ENCODE measurements at places on chromosomes 2 and 18. TPM values are rescaled to one million over a fixed set of nuclear protein-coding genes. Genes with fewer than 3 reads are reported as not detected.

DNA sequence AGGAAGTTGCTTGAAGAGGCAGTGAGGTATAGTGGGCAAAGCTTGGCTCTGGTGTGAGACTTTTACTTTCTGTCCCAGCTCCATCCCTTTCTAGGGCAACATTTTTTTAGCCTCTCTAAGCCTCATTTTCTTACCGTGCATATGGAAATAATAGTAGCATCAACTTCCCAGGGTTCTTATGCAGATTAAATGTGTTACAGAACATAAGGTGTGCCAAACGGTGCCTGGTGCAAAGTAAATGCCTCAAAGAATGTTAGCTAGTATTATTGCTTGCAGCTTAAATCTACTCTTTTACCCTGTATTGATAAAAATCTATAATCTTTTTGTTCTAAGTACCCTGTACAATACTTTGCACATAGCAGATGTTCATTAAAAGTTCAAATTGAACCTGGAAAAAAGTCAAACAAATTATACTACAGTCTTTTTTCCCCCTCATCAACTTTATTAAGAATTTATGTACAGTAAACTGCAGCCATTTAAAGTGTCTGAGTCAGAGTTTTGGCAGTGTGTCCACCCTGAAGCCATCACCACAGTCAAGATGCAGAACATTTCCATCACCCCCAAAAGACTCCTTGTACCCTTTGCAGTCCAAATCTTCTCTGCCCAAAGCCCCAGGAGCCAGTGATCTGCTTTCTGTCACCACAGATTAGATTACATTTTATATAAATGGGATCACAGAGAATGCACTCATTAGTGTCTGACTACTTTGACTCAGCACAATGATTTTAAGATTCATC is 10.6 kb downstream of the MAPRE2 start:
- no peak overlapping the region for H3K27ac ChIP-seq
- no peak overlapping the region for H3K4me3 ChIP-seq
- peaks cover 10% of the 10 kb centered on the region for H3K4me1 ChIP-seq

DNA sequence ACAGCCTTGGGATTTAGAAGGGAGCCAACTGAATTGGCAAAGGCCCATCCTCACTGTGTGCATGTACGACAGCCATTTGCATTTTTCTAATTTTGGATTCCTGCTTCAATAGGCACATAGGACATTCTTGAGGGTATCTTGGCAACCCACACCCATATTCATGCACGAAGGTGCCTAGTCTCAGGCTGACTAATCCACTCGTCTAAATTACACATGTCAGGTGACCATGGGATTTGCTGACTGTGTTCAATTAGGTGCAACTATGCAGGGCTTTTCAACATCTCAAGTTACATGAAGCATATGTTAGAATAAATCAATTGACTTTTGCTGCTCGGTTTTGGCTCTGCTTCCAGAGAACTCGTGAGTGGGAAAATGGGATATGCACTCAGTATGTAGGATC is 249.7 kb downstream of the SP3 start:
- H3K4me1 ChIP-seq: no peaks in the 10 kb centered on the region
- no peak overlapping the region for H3K4me3 ChIP-seq
- H3K36me3 ChIP-seq: no peaks in the 10 kb centered on the region
- no peak overlapping the region for H3K27ac ChIP-seq

CEP76 gene
- 6.5 TPM for total RNA-seq

SP140 gene
- total RNA-seq: 2.9 TPM

DNA sequence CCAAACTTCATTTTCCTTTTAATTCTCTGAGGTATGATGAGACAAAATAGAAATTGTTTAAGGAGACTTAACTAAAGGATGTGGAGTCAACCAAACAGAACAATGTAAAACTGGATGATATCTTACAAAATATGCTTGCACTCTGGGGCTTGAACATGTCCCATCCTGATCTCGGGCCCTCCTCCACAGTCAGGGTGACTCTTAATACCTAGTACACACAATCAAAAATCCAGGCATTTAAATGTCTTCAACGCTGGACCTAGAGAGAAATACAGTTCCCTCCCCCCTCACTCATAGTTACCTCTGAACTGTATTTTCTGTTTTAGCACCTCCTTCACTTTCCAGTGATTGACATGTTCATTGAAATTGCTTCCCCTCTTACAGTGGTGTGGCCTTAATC is 36.9 kb upstream of the SERPINB2 start:
- no peak for DNase-seq
- no peak overlapping the region for H3K27ac ChIP-seq
- H3K4me1 ChIP-seq: no peaks in the 10 kb centered on the region
- H3K4me3 ChIP-seq: no peak overlapping the region

IL18RAP gene
- total RNA-seq: 0.10 TPM

DNA sequence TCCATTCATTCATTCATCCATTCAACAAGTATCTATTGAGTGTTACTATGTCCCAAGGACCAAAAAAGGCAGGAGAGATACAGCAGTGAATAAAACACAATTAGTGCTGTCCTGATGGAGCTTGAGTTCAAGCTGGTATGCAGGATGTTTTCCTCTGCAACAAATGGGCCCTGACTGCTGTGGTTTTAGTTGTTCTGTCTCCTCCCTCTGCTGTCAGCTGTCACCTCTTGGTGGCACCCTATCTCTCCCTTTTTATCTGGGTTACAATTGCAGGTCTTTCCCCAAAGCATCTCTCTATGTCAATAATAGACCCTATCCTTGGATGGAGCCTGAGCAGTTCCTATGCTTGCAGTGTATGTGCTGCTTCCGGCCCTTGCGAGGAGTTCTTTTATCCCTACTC is 304.8 kb downstream of the PDE11A start:
- no peaks in the 10 kb centered on the region for H3K27me3 ChIP-seq
- peaks cover 3% of the 10 kb centered on the region for H3K4me1 ChIP-seq
- DNase-seq: no peak
- H3K4me3 ChIP-seq: no peak overlapping the region
- no peaks in the 10 kb centered on the region for H3K36me3 ChIP-seq

SRBD1 gene
- total RNA-seq: 20.8 TPM

GRCh38 chr18:32804134-32804888 is 31.5 kb upstream of the KLHL14 start:
- no peak overlapping the region for H3K27ac ChIP-seq
- no peaks in the 10 kb centered on the region for H3K27me3 ChIP-seq
- no peaks in the 10 kb centered on the region for H3K36me3 ChIP-seq
- no peak overlapping the region for H3K4me3 ChIP-seq

- no peak overlapping the region for H3K27ac ChIP-seq
- no peak overlapping the region for H3K4me3 ChIP-seq
- no peak for DNase-seq
- no peaks in the 10 kb centered on the region for H3K36me3 ChIP-seq
These were observed 239.1 kb downstream of the CPS1 start for GRCh38 chr2:210795506-210795905.

FN1 gene
- total RNA-seq: 188 TPM

GRCh38 chr2:119116411-119117295 is 41.9 kb downstream of the C1QL2 start:
- peaks cover 10% of the 10 kb centered on the region for H3K4me1 ChIP-seq
- H3K36me3 ChIP-seq: no peaks in the 10 kb centered on the region
- DNase-seq: no peak
- H3K27ac ChIP-seq: no peak overlapping the region

- H3K27ac ChIP-seq: no peak overlapping the region
- no peaks in the 10 kb centered on the region for H3K27me3 ChIP-seq
- no peaks in the 10 kb centered on the region for H3K4me1 ChIP-seq
- DNase-seq: no peak
These were observed 231.9 kb downstream of the ZRANB3 start for GRCh38 chr2:135299165-135299564.

DNA sequence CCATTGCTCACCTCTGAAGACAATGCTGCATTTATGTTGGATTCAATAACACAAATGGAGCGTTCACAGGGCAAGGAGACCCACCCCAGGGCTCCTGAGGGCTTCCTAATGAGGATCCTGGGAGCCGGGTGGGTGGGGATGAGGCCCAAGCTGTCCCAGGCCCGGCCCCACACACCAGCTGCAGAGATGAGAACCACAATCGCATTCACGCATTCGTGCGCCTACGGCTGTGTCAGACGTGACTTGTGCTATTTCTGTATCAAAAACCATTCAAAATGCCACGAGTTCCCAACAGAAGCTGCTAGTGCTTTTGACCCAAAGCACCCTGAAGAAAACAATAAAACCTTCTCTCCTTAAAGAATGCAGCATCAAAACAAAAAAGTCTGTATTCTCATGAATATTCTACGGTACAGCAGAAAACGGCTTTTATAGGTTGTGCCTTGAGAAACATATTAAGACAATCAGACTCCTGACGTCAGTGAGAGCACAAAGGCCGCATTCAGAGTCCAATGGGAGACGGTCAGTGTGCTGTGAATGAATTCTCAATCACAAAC is 205.4 kb downstream of the HDAC4 start:
- peaks cover 7% of the 10 kb centered on the region for H3K4me1 ChIP-seq
- DNase-seq: no peak
- no peak overlapping the region for H3K27ac ChIP-seq
- H3K4me3 ChIP-seq: no peak overlapping the region
- H3K36me3 ChIP-seq: no peaks in the 10 kb centered on the region
- H3K27me3 ChIP-seq: no peaks in the 10 kb centered on the region

- no peak for DNase-seq
- H3K36me3 ChIP-seq: no peaks in the 10 kb centered on the region
- no peaks in the 10 kb centered on the region for H3K27me3 ChIP-seq
- H3K27ac ChIP-seq: no peak overlapping the region
These were observed 29.8 kb downstream of the PIEZO2 start for GRCh38 chr18:11119550-11119949.

- H3K4me1 ChIP-seq: no peaks in the 10 kb centered on the region
- DNase-seq: no peak
- H3K4me3 ChIP-seq: no peak overlapping the region
- H3K27ac ChIP-seq: no peak overlapping the region
- H3K27me3 ChIP-seq: no peaks in the 10 kb centered on the region
- no peaks in the 10 kb centered on the region for H3K36me3 ChIP-seq
These were observed 119.5 kb upstream of the TLK1 start for GRCh38 chr2:171279983-171280790.

- H3K4me1 ChIP-seq: no peaks in the 10 kb centered on the region
- H3K27me3 ChIP-seq: no peaks in the 10 kb centered on the region
- no peak for DNase-seq
These were observed 50.7 kb downstream of the LIPG start for GRCh38 chr18:49612515-49613033.

DNA sequence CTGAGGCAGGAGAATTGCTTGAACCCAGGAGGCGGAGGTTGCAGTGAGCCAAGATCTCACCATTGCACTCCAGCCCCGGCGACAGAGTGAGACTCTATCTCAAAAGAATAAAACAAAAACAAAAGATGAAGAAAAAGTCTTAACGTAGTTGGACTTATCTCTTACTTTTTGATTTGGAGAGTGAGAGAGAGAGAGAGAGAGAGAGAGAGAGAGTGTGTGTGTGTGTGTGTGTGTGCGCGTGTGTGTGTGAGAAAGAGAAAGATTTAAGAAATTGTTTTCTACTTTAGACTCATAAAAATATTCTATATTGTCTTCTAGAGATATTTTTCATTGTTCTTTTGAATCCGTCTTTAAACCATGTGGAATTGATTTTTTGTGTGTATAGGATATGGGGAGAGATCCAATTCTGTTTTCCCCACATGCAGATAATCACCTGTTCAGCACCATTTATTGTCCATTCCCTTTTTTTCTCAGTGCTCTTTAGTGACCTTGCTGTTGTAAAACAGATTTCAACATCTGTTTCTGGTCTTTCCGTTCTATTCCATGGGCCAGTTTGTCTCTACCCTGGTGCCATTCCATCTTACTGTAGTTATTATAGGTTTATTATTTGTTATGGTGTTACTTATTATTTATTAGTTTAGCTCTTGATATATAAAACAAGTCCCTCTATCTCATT is 53.5 kb downstream of the KCMF1 start:
- no peak overlapping the region for H3K4me3 ChIP-seq
- no peak for DNase-seq
- H3K27me3 ChIP-seq: no peaks in the 10 kb centered on the region
- H3K36me3 ChIP-seq: no peaks in the 10 kb centered on the region
- peaks cover 1% of the 10 kb centered on the region for H3K4me1 ChIP-seq

SERPINB13 gene
- total RNA-seq: not detected

DNA sequence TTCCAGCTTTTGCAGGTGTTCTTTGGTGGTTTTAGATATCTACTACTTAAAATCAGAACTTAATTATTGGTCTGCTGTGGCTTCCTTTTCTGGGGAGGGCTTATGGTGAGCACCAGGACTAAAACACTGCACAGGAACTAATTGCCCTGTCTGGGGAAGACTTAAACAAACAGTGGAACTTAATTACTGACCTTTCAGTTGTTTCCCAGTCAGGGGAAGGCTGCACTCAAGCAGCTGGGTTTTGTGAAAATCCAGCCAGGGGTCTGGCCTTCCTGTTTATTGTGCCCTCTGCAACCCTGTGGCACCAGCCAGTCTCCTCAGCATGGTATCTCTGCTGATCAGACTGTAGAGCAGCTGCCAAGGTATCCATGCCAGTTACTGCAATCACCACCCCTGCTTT is 398.2 kb downstream of the ADCYAP1 start:
- H3K4me3 ChIP-seq: no peak overlapping the region
- H3K27me3 ChIP-seq: no peaks in the 10 kb centered on the region
- DNase-seq: no peak
- no peaks in the 10 kb centered on the region for H3K36me3 ChIP-seq
- no peak overlapping the region for H3K27ac ChIP-seq
- H3K4me1 ChIP-seq: no peaks in the 10 kb centered on the region

- no peak for DNase-seq
- no peaks in the 10 kb centered on the region for H3K27me3 ChIP-seq
- H3K4me3 ChIP-seq: no peak overlapping the region
- H3K4me1 ChIP-seq: no peaks in the 10 kb centered on the region
These were observed 15.6 kb downstream of the ADD2 start for GRCh38 chr2:70752396-70752795.

DNA sequence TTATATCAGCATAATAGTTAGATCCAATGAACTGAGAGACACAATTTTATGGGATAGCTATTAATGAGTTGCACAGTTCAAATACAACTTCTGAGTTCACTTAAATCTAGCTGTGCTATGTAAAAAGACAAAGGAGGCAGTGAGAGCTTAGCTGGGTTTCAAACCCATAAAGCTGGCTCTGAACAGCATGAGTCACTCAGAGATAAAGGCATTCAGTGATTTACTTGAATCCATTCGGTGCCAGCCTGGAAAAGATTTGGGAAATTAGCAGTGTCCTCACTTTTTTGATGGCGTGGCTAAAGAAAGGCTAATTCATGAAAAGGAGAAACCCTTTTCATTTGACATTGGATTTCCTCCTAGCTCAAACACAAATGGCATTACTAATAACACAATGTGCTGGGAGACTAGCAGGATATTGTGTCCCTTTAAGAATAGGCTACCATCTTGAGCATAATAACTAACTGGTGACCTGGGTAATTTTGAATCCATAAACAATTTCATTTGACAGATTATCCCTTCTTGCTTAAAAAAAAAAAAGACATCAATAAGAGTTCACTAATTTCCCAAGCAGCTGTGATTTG is 98.4 kb upstream of the NEUROD1 start:
- no peaks in the 10 kb centered on the region for H3K27me3 ChIP-seq
- H3K4me3 ChIP-seq: no peak overlapping the region
- no peak for DNase-seq

- no peak overlapping the region for H3K4me3 ChIP-seq
- no peaks in the 10 kb centered on the region for H3K36me3 ChIP-seq
- H3K4me1 ChIP-seq: no peaks in the 10 kb centered on the region
- DNase-seq: no peak
- H3K27me3 ChIP-seq: no peaks in the 10 kb centered on the region
These were observed 121.4 kb upstream of the SLC14A2 start for GRCh38 chr18:45493830-45494229.

GRCh38 chr2:37358466-37358865 is 14.0 kb downstream of the QPCT start:
- no peak overlapping the region for H3K27ac ChIP-seq
- H3K27me3 ChIP-seq: no peaks in the 10 kb centered on the region
- no peaks in the 10 kb centered on the region for H3K36me3 ChIP-seq
- no peaks in the 10 kb centered on the region for H3K4me1 ChIP-seq
- H3K4me3 ChIP-seq: no peak overlapping the region

KIF5C gene
- total RNA-seq: 2.5 TPM

NEMP2 gene
- total RNA-seq: 4.5 TPM

RASGRP3 gene
- 6.2 TPM for total RNA-seq

RAPGEF4 gene
- total RNA-seq: 8.0 TPM

RFTN2 gene
- 21.2 TPM for total RNA-seq
